ENCODE measurements at places on chromosomes 16 and 17. TPM values are rescaled to one million over a fixed set of nuclear protein-coding genes. Genes with fewer than 3 reads are reported as not detected.

Gene IGF2BP1
- total RNA-seq, result 0.21 TPM

Gene KRT9
- total RNA-seq, result not detected

Gene KRT28
- not detected for total RNA-seq

Gene EFTUD2
- 226 TPM for total RNA-seq

Gene SLC5A11
- total RNA-seq, result not detected

Gene HS3ST3B1
- total RNA-seq, result 0.13 TPM

Gene CCL15
- total RNA-seq, result not detected

Gene HIGD1B
- not detected for total RNA-seq

Gene C17orf107
- total RNA-seq, result 0.92 TPM

Gene KRT20
- not detected for total RNA-seq

Gene TOM1L2
- total RNA-seq, result 14.3 TPM

Gene CCL4L2
- total RNA-seq, result not detected

Gene THAP11
- 56.6 TPM for total RNA-seq

Gene SLC4A1
- not detected for total RNA-seq

Gene NUP88
- 124 TPM for total RNA-seq

DNA sequence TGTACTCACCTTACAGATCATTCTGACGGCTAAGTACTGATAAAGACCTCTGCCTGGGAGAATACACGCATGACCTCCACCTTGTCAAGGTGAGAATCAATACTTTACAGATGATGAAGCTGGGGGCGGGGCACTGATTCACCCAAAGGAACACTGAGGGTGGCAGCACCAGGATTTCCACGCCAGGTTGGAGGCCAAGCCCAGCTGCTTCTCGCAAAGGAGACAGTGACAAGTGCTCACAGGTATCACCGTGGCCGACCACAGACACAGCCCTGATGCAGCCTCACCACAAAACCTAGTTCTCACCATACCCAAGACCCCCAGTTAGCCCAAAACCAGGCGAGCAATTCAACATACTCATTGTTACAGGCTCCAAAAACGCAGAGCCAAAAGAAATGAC lies 434.2 kb downstream of the SOX9 start:
- DNase-seq, result no peak

- no peak for DNase-seq
Measured at GRCh38 chr17:44914698-44915271, 515 bp downstream of the GFAP start.

GRCh38 chr16:68372381-68372720 lies 61.5 kb downstream of the PRMT7 start:
- no peak for DNase-seq

DNA sequence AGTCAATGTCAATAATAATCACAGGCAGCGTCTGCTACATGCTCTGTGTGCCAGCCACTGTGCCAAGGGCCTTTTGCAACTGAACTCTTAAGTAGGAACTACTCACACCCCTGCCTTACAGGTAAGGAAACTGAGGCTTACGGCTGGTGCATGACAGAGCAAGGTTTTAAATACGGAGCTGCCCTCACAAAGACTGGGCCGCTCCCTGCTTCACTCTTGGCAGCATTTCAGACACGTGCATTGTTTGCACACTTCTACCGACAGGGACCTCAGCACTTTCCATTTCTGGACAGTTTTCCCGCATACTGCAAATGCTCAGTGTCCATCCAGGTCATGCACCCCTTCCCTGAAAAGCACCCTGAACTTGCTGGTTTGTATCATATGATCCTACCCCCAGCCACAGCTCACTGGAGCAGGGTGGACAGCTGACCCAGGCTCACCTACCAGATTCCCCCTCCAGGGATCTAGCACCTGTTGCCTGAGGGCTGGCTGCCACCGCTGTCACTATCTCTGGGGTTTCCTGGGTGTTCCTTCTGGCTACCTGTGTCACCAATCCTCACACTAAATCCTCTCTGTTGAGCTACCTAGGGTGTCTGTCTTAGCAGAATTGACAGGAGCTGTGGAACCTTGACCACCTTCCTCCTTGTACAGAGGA lies 142.9 kb downstream of the C16orf78 start:
- no peak for DNase-seq

- DNase-seq, result no peak
Measured at GRCh38 chr17:74097450-74098135, 105.9 kb upstream of the RPL38 start.

GRCh38 chr16:73434621-73435020 lies 386.7 kb upstream of the ZFHX3 start:
- DNase-seq, result no peak

DNA sequence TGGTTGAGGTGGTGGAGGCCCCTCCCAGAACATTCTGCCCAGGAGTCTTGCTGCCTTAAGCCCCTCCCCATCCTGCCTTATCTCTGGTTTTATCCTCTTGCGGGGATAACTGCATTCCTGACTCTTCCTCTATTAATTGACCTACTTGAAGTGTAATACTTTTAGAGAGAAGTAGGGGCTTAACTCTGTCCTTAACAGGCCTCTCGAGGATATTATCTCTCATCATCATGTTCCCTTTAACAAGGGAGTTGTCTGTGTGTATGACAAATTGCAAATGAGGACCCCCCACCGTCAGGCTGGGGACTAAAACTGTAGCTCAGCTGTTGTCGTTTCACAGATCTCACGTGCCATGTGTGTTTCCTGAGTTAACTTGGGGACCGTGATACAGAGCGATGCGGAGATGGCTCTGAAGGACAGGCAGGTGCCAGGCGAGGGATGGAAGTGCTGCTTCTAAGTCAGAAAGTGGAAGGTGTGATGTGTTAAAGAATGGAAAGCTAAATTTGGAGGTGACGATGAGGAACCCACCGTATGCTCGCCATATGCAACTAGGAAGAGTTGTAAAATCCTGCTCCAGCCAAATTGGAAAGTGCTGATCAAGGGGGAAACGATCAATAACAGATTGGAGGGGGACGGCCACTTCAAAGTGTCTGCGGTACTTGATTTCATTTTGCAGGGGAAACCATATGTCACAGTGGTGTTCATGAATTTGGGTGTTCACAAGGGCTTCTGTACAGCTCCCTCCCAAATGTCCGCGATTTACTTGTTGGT lies 106.3 kb downstream of the RPTOR start:
- DNase-seq, result no peak

DNA sequence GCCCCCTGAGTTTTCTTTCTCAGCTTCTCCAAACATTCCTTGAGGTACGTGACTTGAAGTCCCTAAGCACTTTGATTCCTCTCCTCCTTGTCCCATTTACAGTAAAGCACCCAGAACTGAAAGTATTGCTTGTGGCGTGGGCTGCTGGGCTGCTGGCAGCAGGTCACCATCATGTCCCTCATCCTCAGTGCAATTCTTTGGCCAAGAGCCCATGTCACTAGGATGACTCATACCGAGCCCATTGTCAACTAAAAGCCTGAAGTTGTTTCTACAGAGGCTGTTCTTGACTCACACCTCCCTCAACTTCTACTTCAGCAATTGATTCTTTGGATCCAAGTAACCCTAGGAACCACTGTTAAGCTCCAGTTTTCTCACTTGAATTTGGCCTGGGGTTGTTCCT lies 54.3 kb downstream of the KPNA2 start:
- DNase-seq, result no peak

- no peak for DNase-seq
Measured at GRCh38 chr17:40986920-40987319, 2.8 kb upstream of the KRT40 start.

- peak; percentile 80 for DNase-seq
Measured at GRCh38 chr17:8186787-8187516, 3.0 kb downstream of the BORCS6 start.

DNA sequence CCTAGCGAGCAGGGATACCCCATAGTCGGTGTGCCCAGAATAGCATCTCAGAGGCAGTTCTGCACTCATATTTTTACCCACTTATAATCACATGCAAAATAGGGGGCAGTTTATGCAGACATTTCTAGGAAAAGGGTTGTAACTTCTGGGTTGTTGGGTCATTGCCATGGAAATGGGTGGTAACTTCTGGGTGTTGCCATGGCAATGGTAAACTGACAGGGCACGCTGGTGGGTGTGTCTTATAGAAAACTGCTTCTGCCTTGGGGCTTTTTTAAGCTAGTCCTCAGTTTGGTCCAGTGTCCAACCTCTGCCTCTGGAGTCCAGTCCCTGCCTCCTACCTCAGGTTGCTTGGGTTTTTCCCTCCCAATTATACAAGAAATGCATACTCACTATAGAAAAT lies 7.4 kb upstream of the SPAG9 start:
- no peak for DNase-seq

GRCh38 chr16:77403732-77404131 lies 31.1 kb downstream of the ADAMTS18 start:
- DNase-seq, result no peak

Data from pulmonary artery endothelial cell (primary cell).